Pulmonary artery endothelial cell (primary cell): ENCODE measurements at places on chromosomes 13 and 19.

DNA sequence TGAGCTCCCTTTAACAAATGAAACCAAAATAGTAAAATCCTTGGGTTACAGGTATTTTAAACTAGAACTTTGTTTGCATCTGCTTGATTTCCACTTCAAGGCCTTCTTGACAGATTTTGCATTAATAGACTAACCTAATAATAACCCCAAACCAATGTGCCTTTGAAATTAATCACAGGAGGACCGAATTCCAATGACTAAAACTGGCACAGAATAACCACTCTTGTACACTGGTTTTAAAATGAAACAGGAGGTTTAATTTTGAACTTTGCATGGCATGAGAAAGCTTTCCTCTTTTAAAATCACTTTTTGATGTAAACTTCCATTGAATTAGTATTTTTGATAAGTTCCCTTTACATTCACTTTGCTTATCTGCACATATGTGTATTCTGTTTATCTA lies 269.6 kb downstream of the SLITRK5 start:
- no peak for DNase-seq

DNA sequence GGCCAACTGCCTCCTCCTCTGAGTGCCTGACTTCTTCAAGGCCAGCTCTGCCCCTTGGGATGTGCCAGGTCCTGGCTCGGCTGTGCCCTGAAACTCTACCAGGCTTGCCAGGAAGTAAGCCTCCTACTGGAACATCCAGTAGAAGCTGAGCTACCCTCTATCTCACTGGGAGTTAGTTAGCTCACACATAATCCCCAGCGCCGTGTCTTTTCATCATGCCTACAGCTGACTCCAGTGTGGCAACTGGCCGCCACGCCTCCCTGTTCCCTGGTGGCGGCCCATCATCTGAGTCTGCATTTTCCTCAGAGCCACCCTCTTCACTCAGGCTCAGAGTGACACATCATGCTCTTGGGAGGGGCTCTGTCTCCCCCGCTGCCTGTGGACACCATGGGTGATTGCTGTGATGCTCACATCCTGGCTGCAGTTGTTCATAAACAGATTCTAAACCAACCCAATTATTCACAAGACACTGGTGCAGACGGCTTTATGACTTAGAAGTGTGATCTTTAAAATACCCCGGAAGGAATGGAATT lies 131.9 kb upstream of the IRS2 start:
- no peak for DNase-seq

DNA sequence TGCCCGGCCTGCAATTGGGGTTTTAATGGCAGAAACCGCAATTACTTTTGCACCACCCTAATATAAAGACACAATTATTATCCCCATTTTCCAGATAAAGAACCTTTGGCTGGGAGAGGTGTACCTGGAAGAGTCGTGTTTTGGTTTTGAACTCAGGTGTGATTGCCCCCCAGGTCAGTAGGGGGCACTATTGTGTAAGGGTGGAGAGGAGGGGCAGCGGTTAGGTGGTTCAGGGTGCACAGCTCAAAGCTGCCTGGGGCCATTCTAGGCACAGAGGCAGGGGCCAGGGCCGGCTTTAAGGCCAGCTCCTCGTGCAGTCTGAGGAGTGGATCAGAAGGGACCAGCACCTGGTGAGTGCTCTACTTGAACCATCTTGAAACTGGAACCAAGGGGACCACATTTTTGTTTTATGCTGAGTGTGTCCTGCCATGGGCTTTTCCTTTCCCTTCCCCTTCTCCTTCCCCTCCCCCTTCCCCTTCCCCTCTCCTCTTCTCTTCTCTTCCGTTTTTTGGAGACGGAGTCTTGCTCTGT lies 5.8 kb upstream of the FCGRT start:
- no peak for DNase-seq

- DNase-seq: no peak
Observed at GRCh38 chr19:13447978-13448377, 58.3 kb downstream of the CACNA1A start.

DNA sequence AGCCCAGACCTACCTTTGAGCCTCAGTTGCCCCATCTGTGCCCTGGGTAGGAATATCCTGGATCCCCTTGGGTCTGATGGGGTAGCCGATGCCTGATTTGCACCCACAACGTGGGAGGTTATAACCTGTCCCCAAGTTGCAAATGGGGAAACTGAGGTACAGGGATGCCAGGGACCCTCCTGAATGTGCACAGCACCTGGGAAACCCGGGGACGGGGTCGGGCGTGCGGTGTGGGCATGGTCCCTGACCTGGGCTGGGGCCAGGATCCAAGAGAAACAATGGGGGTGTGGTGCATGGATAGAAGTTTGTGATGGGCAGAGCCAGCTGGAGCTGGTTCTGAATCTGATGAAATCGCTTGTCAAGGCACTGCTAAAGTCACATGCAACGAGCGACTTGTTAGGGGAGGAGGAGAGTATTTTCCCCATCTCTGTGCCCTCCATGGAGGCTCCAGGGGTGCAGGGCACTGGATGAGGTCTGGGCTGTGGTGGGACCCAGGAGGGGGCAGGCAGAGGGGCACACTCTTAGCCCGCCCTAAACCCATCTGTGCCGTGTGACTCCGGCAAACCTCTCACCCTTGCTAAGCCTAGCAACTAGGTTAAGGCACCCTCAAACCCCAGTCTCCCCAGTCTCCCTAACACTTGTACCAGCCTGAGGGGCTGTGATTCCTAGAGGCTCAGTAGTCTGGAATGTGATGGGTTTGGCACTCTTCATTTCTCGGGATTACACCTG lies 749 bp downstream of the GDF15 start:
- DNase-seq: no peak

DNA sequence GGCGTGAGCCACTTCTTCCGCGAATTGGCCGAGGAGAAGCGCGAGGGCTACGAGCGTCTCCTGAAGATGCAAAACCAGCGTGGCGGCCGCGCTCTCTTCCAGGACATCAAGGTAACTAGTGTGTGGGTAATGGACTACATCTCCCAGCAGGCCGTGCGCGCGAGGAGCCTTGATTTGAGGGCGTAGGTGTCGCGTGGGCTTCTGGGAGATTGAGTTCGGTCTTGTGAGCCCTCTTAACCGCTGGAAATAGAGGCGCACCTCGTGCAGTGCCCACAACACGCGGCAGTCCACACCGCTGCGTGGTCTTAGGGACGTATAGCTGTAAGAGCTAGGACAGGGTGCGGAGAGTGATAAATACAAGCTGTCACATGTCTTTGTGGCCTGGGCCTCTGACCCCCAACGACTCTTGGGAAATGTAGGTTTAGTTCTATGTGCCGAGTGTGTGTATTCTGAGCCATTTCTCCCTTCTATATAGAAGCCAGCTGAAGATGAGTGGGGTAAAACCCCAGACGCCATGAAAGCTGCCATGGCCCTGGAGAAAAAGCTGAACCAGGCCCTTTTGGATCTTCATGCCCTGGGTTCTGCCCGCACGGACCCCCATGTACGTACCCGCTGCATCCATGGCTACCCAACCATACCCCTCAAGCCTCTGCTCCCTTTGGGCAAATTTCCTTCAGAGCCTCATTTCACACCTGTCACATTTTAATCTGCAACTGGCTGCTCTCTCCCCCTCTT lies 864 bp downstream of the FTL start:
- DNase-seq: no peak

DNA sequence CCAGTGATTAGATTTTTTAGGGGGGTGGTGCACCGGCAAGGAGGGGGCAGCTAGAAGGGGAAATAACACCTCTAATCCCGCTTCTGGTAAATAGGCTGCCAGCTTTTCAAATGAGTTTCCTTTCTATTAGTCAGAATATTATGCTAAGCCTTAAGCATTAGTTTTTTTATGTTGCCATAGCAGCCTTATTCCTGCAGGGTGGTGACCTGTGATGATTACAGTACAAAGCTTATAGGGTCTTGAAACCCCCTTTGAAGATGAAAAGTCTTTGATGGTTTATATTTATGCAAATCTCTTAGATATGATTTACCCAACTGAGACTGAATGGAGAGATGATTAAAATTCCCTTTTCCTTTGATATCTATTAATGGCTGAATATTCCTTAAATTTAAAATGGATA lies 109.8 kb downstream of the ZIC5 start:
- DNase-seq: no peak

DNA sequence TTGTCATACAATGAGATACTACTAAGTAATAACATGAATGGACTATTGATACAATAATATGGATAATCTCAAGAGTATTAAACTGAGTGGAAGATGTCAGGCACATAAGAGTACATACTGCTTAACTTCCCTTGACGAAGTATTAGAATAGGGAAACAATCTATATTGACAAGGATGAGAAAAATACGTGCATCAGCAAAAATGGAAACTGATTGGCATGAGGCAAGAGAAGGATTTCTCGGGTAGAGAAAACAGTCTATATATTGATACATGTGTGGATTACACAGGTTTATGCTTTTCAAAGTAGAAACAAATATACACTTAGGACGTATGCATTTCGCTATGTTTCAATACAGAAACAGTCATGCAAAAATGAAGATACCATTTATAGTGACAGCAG lies 57.4 kb downstream of the PRR20E start:
- no peak for DNase-seq

DNA sequence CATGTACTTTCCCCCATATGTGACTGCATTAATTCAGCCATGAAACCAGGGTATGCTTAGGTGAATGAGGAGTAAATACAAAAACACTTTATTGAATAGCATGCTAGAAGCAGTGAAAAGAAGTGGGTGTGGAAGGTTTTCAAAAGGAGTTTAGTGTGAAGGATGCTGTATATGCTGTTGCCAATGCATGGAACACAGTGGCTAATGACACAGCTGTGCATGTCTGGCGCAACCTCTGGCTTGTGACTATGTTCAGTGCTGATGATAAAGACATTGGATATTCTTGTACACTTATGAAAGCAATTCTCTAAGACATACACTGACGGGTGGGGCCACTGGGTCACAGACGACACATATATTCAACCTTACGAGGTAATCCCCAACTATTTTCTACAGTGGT lies 55.2 kb downstream of the SOX21 start:
- no peak for DNase-seq

DNA sequence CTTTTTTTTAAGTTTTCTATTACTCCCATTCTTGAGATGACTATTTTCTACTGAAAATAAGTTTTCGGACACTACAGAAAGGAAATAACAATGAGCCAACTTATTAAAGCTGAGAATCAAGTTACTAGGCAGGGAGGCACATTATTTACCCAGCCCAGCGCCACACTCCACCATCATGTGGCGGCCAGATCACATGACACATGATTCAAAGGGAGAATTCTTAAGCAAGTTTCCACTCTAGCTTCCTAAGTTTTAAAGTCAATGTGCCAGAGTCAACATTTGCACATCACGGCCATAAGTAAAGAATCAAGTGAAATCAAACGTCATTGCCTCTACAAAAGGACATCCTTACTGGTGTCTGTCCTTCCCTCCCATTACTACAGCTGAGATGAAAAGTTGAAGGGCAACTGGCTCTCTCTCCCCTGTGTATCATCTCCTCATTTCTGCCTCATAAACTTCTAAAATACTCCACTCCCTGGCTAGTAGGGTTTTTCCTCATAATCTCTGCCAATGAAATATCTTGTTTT lies 81.7 kb downstream of the KLF12 start:
- DNase-seq: no peak

DNA sequence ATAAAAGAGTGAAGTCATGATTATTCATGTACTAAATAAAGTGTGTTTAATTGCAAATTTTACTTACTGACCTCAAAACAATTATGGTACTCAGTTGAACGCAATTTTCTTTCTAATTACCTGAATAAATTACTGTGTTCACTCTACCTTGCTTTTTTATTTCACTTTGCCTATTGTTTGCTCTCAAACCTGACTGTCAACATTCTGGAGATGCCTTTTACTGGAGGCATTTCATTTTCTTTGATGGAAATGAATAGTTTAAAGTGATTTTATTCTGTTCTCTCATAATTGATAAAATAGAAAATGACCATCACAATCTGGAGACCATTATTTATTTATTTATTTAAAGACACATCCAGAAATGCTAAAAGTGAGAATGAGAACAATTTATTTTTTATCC lies 811.5 kb upstream of the ATXN8OS start:
- no peak for DNase-seq

DNA sequence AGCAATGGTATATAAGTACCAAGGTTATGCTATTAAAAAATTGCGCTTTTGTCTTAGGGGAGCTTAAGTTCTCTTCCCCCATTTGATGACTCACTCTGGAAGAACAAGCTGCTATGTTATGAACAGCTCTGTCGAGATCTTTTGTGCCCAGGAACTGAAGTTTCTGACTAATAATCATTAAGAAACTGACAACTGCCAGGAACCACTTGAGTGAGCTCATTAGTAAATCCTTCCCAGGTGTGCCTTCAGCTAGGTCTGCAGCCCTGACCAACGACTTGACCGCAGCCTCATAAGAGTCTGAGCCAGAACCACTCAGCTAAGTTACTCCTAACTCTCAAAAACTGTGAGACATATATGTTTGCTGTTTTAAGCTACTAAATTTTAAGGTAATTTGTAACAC lies 147.8 kb downstream of the SLITRK6 start:
- DNase-seq: no peak

DNA sequence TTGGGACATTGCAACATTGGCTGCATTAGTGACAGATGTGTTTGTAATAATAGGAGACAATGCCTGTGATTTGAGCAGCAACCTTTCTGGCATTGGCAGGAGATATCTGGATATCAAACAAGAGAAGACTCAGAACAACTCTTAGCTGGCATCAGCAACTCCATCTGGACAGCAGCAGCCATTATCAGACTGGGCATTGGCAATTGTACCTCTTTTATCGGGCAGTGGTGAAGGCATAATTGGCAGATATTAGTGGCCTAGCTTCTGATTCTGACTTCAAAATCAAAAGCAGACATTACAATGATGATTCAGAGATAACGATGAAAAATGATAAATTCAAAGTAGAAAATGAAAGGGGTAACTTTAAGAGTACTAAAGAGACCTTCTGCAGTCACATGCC lies 1193.7 kb downstream of the EFNB2 start:
- no peak for DNase-seq

- no peak for DNase-seq
Observed at GRCh38 chr13:27679396-27679795, 57.7 kb downstream of the POLR1D start.

GRCh38 chr13:90105849-90106496 lies 1241.5 kb upstream of the MIR17HG start:
- no peak for DNase-seq

- no peak for DNase-seq
Observed at GRCh38 chr13:75153386-75153785, 328.6 kb downstream of the TBC1D4 start.

- no peak for DNase-seq
Observed at GRCh38 chr19:40578442-40578908, 1.8 kb downstream of the SHKBP1 start.

- no peak for DNase-seq
Observed at GRCh38 chr13:113903912-113904311, 40.0 kb upstream of the GAS6 start.

- no peak for DNase-seq
Observed at GRCh38 chr19:6564393-6564792, 26.6 kb downstream of the CD70 start.

DNA sequence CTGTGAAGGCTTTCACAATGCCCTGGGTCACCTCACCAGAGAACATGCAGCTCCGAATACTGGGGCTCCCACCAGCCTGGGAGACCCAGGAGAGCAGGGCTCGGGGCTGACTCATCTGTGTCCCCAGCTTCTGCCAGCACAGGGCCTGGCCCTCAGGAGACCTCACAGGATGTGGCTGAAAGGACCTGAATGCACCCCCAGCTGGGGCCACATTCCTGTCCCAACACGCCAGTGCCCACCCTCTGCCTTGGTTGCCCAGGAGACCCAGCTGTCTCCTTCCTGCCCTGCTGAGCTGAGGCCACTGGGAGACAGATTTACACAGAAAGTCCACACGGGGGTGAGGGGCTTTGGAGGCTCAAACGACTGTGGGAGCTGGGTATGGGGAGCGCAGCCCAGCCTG lies 11.9 kb downstream of the BCAT2 start:
- DNase-seq: no peak

GRCh38 chr19:32017176-32017953 lies 328.0 kb upstream of the ZNF507 start:
- no peak for DNase-seq
